ENCODE measurements at places on chromosomes 6 and 20.

GRCh38 chr6:158894193-158894592 lies 75.0 kb upstream of the EZR start:
- no peak overlapping the region for H3K4me3 ChIP-seq
- H3K27me3 ChIP-seq, result no peaks in the 10 kb centered on the region
- peak overlapping the region; percentile 8 for H3K27ac ChIP-seq
- no peaks in the 10 kb centered on the region for H3K36me3 ChIP-seq
- H3K4me1 ChIP-seq, result peaks cover 6% of the 10 kb centered on the region

DNA sequence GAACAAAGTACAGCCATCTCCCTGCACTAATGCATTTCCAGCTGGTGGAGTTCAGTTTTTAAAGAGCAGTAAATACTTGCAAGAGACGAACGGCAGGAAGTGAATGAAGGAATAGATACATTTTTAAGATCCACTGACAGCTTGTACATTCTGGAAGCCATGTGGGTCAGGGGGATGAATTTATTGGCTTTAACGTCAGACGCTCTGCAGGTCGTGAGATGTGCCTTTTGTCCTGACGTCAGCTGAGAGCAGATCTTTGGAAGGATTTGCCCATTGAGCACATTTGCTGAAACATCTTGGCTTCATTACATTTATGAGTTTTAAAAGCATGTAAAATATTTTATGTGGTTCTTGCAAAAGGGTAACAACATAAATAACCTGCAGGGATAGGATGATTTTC lies 29.5 kb upstream of the SALL4 start:
- H3K4me3 ChIP-seq, result no peak overlapping the region
- H3K27ac ChIP-seq, result no peak overlapping the region

DNA sequence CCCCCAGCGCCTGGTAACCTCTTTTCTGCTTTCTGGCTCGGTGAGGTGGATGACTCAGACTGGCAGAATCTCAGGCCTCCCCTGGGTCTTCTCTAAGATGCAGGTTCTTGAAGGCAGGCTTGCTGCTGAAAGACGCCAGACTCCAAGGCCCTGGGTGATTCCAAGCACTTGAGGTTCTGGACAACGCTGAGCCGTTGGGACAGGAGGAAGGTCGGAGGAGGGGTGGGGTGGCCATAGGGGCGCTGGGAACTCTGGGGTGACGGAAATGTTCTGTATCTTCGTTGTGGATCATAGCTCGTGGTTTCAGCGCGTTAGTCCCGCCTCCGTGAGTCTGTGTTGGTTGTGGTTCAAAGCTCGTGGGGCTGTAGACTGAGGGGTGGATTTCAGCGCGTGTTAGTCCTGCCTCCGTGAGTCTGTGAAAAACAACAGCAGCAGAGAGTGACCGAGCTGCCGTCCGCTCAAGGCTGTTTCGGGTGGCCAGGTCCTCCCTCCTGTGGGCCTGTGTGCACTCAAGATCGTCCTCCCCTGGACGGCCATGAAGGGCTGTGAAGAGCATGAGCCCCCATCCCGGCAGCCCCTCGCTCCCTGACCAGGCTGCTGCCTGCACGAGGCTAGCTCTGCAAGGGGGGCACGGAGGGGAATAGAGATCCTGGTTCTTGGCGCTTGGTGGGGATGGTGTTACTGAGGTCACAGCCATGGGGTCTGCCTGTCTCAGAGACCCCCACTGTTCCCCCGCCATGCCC lies 7.7 kb downstream of the NTSR1 start:
- H3K36me3 ChIP-seq, result no peaks in the 10 kb centered on the region
- H3K27ac ChIP-seq, result no peak overlapping the region
- DNase-seq, result no peak
- H3K27me3 ChIP-seq, result peaks cover 15% of the 10 kb centered on the region
- no peaks in the 10 kb centered on the region for H3K4me1 ChIP-seq

- H3K4me3 ChIP-seq, result no peak overlapping the region
- H3K36me3 ChIP-seq, result no peaks in the 10 kb centered on the region
- no peak for DNase-seq
- no peaks in the 10 kb centered on the region for H3K27me3 ChIP-seq
Observed at GRCh38 chr6:100226811-100227210, 232.8 kb upstream of the MCHR2 start.

GRCh38 chr6:2634139-2634964 lies 116.4 kb downstream of the MYLK4 start:
- DNase-seq, result peak; percentile 62
- no peaks in the 10 kb centered on the region for H3K27me3 ChIP-seq
- no peaks in the 10 kb centered on the region for H3K36me3 ChIP-seq
- peaks cover 42% of the 10 kb centered on the region for H3K4me1 ChIP-seq

DNA sequence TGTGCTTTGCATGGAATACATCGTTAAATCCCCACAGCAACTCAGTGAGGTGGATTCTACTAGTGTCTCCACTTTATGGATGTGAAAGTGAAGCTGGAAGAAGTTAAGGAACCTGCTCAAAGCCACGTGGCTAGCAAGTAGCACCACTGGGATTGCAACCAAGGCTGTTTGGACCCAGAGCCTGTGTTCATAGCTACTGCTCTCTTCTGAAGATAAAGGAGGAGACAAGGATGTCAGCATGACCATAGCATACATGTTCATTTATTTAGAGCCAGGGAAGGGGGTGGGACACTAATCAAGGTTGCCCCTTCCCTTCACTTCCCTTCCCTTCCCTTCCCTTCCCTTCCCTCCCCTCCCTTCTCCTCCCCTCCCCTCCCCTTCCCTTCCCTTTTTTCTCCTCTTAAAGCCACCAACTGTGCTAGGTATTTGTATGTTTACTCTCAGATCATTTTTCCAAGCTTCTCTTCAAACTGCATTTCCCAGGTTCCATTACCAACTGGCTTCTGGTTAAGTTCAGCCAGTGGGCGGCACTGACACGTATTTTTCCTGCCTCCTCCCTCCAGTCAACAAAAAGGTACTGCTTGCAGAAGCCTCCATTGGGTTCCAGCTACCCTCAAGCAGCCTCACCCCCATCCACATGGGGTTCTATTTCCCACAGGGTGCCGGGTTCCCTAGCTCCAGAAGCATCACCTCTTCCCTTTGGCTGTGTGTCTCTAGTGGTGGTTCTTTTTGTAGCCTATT lies 134.9 kb downstream of the BCAS1 start:
- peaks cover 24% of the 10 kb centered on the region for H3K4me1 ChIP-seq
- no peaks in the 10 kb centered on the region for H3K27me3 ChIP-seq
- H3K36me3 ChIP-seq, result no peaks in the 10 kb centered on the region
- H3K4me3 ChIP-seq, result no peak overlapping the region
- H3K27ac ChIP-seq, result peak overlapping the region; percentile 61
- DNase-seq, result no peak

GRCh38 chr6:2108700-2109306 lies 136.6 kb downstream of the GMDS start:
- H3K36me3 ChIP-seq, result no peaks in the 10 kb centered on the region
- no peaks in the 10 kb centered on the region for H3K27me3 ChIP-seq
- no peak overlapping the region for H3K4me3 ChIP-seq

GRCh38 chr20:5968462-5968861 lies 18.0 kb downstream of the MCM8 start:
- no peak overlapping the region for H3K4me3 ChIP-seq
- H3K36me3 ChIP-seq, result peaks cover 13% of the 10 kb centered on the region
- peaks cover 2% of the 10 kb centered on the region for H3K4me1 ChIP-seq
- H3K27me3 ChIP-seq, result no peaks in the 10 kb centered on the region
- H3K27ac ChIP-seq, result no peak overlapping the region
- no peak for DNase-seq

- no peak overlapping the region for H3K4me3 ChIP-seq
- DNase-seq, result no peak
- H3K4me1 ChIP-seq, result no peaks in the 10 kb centered on the region
- no peaks in the 10 kb centered on the region for H3K27me3 ChIP-seq
- no peaks in the 10 kb centered on the region for H3K36me3 ChIP-seq
Observed at GRCh38 chr6:148805777-148806176, 58.9 kb downstream of the UST start.

GRCh38 chr6:159608961-159609651 lies 83.9 kb downstream of the SOD2 start:
- H3K4me1 ChIP-seq, result no peaks in the 10 kb centered on the region
- no peaks in the 10 kb centered on the region for H3K36me3 ChIP-seq
- H3K4me3 ChIP-seq, result no peak overlapping the region
- H3K27me3 ChIP-seq, result no peaks in the 10 kb centered on the region

DNA sequence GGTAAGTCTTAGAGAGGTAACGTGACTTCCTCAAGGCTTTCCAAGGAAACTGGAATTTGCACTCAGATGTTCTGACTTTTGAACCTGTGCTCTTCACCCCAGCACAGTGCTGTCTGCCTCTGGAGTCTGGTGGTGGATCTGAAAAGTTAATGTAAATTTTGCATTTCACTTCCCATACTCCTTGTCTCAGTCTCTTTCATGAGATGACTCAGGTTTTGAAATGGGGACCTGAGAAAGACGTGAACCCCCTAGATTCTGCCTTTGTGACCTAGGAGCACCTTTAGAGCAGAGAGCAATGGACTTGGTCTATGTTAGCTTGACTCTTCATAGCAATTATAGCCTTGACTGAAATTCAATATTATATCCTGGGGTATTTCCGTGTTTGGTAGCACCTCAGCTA lies 223.0 kb downstream of the QKI start:
- no peak for DNase-seq
- H3K27ac ChIP-seq, result no peak overlapping the region

DNA sequence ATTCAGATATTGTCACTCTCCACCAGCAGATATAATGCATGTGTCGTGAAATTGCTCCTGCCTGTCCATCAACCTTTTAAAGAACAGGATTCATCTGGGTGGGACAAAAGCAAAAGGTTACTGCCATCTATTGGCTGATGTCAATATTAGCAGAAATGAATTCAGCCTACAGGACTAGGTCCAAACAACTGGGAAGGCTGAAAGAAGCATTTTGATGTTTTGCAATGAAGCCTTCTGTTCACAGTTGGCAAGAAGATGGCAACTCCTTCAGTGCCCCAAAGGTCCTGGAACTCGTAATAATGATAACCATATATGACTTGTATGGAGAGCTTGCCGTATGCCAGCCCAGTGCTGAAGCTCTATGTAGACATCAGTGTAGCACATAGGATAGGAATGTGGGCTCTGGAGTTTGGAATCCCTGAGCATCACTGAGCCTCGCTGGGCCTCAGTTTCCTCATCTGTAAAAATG lies 7.5 kb downstream of the BCAS1 start:
- no peaks in the 10 kb centered on the region for H3K27me3 ChIP-seq
- no peak overlapping the region for H3K4me3 ChIP-seq
- DNase-seq, result no peak
- no peaks in the 10 kb centered on the region for H3K36me3 ChIP-seq
- H3K27ac ChIP-seq, result no peak overlapping the region
- peaks cover 17% of the 10 kb centered on the region for H3K4me1 ChIP-seq

DNA sequence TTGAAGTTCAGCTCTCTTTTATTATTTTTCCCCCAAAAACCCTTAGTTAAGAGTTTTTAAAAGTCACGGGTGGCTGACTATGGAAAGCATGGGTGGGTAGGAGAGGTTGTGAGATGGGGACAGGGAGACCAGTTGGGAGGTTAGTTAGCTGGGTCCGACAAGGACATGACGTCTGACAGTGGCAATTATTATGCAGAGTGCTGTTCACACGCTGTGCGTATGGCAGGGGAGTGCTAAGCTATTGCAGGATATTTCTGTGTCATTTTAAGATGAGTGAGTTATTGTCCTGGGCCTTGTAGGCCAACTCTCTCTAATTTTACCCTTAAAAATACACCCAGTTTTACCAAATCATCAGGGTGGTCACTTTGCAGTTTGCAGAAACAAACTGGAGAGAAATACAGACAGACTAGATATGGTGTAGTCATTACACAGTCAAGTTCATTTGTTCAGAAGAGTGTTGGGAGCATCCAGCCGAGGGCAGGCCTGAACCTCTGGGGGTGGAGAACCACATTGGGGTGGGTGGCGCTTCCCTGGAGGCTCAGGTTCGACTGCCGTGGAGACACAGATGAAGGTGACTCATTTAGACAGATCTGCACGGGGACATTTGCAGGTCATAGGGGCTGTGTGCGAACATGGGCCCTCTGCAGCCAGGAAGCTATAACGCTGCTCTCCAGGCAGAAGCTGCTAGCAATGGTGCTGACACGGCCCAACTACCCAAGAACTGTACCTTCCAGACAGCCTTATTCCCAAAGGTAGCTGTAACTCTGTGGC lies 307.6 kb downstream of the QKI start:
- no peak for DNase-seq
- H3K36me3 ChIP-seq, result no peaks in the 10 kb centered on the region
- H3K4me1 ChIP-seq, result no peaks in the 10 kb centered on the region
- H3K27ac ChIP-seq, result no peak overlapping the region
- H3K4me3 ChIP-seq, result no peak overlapping the region

- H3K36me3 ChIP-seq, result no peaks in the 10 kb centered on the region
- no peaks in the 10 kb centered on the region for H3K4me1 ChIP-seq
- no peak overlapping the region for H3K4me3 ChIP-seq
- H3K27me3 ChIP-seq, result no peaks in the 10 kb centered on the region
Observed at GRCh38 chr20:49833483-49833882, 20.9 kb downstream of the SLC9A8 start.

Data from astrocyte (in vitro differentiated cells and primary cell).